NCI-H2171 treated with DMSO at 0.1 percent for 48 hours (cell line): ENCODE measurements at places on chromosomes 6 and 20.

DNA sequence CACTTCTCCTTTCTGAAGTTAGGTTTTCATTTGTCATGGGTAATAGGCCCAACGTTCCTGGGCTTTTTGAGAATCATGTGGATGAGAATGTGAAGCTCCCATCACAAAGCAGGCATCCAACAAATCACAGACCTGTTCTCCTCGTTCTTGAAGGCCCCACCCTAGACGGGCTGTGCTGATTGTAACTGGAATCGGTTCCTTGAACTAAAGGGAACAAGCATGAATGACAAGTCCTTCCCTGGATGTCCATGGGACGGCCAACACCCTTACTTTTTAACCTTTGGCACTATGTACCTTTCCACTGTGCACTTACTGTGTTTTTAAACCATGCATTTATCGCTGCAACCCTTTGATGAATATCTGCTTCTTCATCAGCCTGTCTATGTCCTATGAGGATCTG lies 438.2 kb downstream of the CD83 start:
- DNase-seq = no peak

DNA sequence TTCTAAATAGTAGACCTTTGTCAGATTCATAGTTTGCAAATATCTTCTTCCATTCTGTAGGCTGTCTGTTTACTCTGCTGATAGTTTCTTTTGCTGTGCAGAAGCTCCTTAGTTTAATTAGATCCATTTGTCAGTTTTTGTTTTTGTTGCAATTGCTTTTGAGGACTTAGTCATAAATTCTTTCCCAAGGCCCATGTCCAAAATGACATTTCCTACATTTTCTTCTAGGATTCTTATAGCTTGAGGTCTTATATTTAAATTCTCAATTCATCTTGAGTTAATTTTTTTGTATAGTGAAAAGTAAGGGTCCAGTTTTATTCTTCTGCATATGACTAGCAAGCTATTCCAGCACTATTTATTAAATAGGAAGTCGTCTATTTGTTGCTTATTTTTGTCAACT lies 287.0 kb downstream of the PACRG start:
- DNase-seq = no peak

GRCh38 chr6:52373151-52373690 lies 11.3 kb downstream of the PAQR8 start:
- no peak for DNase-seq

DNA sequence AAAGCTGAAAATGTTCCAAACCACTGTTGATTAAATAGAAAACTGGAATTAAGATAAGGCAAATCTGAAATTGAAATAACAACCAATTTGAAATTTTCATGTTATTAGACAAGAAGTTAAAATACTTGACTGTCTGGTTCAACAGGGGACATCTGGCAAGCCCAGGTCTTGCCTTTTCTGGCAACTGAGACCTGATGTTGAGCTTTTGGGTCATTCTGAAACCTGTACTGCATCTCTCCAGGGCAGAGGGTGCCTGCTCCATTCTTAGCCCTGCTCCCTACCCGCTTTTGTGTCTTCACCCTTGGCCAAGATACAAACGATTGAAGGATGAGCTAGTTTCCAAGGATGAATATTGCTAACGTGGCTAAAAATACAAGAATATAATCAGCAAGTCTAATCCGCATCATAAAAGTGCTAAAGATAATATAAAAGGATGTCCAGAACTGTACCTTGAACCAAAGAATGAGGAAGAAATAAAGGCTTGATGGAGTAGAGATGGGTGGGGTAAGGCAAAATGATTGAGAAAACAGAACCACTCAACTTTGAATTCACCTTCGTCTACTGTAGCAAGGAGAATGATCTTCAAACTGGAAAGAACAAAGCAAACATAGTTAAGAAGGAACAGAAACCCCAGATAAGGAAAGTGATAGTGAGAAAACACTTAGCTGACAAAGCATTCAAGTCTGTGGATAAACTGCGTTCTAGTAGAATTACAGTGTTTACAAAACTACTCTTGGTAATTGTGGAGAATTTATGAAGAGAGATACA lies 109.8 kb upstream of the MAN1A1 start:
- no peak for DNase-seq

GRCh38 chr6:136491251-136491650 lies 59.0 kb downstream of the MAP7 start:
- DNase-seq = no peak

- DNase-seq = no peak
Measured at GRCh38 chr6:30914854-30915590, 984 bp downstream of the VARS2 start.

- no peak for DNase-seq
Measured at GRCh38 chr6:20217324-20217855, 5.1 kb upstream of the MBOAT1 start.

DNA sequence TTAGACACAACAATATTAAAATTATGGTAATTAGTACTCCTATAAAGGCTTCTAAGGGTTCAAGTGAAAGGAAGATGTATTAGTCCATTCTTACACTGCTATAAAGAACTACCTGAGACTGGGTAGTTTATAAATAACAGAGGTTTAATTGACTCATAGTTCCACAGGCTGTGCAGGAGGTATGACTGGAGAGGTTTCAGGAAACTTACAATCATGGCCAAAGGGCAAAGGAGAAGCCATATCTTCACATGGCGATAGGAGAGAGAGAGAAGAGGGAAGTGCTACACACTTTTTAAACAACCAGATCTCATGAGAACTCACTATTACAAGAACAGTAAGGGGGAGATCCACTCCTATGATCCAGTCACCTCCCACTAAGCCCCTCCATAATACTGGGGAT lies 52.9 kb downstream of the TINAG start:
- no peak for DNase-seq

DNA sequence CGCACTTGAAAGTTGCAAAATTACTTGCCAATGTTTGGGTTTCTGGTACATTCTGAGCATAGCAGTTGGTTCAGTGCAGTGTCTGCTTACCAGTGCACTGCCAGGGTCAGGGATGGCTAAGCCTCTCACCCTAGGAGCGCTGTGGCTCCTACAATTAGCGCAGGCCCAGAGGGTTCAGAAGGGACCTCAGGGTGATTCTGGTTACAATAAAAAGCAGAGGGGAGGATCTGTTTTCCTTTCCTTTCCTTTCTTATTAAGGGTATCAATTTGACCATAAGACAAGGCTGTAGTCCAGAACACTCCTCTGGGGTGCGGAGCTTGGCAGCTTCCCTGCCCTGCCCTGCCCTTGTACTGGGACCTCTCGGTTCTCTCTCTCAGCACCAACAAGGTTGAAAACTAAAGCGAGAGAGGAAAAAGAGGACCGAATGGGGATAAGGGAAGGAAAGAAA lies 2.6 kb downstream of the MAFB start:
- DNase-seq = no peak

DNA sequence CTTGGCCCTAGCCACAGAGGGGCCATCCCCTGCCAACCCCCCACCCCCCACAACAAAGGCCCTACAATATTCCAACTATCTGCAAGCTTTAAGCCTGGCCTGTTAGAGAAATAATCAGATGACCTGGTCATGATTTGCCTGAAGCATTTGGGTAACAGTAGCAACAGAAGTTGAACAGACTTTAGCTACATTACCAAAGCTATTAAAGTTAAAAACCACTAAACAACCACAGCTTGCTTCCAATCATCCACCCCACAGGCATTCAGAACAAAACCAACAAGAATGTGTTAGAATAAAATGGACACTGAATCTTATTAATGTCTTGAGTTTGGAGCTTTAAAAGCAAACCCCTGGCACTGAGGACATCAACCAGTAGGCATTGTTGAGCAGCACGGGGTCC lies 250.9 kb downstream of the LRFN2 start:
- DNase-seq = no peak
